NCI-H1417 (cell line): ENCODE measurements at places on chromosomes 3 and 15.

DNA sequence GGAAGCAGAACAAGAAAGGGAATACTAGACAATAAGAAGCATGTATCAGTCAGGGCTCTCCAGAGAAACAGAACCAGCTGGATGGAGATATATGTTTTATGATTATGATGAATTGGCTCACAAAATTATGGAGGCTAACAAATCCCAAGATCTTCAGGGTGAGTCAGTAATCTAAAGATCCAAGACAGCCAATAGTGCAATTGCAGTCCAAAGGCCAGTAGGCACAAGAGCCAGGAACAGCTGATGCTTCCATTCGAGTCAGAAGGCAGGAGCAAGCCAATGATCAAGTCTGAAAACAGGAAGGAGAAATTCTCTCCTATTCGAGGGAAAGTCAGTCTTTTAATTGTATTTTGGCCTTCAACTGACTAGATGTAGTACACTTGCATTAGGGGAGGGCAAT is 164.9 kb upstream of the ST8SIA2 start:
- no peak for DNase-seq

- DNase-seq, result no peak
These were observed 64.0 kb upstream of the RASGRF1 start for GRCh38 chr15:79154483-79155135.

DNA sequence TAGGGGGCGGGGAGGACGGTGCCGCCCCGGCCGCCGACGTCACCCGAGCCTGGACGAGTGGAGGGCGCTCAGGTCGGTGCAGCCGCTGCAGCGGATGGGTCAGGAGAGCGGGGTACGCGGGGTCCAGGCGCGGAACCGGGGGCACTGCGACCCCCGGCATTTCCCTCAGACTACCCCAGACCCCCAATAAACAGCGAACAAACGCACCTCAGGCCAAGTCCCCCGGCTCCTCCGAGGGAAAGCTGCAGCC is 78.9 kb downstream of the IQSEC1 start:
- DNase-seq, result no peak

DNA sequence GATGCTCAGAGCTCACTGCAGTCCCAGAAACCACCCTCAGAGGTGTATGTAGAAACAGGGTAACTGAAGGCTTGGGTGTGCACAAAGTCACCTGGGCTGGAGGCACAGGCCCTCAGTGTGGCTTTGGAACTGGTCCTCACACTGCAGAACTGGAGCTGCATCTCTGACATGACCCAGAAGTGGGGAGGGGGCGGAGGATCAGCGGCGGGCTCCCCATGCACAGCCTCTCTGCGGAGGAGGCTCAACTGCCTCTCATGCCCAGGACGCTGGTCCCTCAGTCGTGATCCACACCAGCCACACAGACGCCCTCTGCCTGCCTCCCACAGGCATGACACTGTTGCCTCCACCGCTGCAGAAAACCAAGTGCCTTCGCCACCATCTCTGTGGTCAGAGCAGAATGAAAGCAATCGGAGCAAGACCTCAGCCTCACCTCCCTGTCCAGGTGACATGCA is 73.7 kb downstream of the TM2D3 start:
- DNase-seq, result no peak
